ENCODE measurements at places on chromosomes 7 and 10. TPM values are rescaled to one million over a fixed set of nuclear protein-coding genes. Genes with fewer than 3 reads are reported as not detected.
A peak's percentile ranks its signal among the peaks of the same experiment; 100 is the strongest.

- no peak for DNase-seq
- H3K4me3 ChIP-seq = no peak overlapping the region
- H3K36me3 ChIP-seq = no peaks in the 10 kb centered on the region
These were observed 18.2 kb downstream of the CALML5 start for GRCh38 chr10:5481121-5481520.

DNA sequence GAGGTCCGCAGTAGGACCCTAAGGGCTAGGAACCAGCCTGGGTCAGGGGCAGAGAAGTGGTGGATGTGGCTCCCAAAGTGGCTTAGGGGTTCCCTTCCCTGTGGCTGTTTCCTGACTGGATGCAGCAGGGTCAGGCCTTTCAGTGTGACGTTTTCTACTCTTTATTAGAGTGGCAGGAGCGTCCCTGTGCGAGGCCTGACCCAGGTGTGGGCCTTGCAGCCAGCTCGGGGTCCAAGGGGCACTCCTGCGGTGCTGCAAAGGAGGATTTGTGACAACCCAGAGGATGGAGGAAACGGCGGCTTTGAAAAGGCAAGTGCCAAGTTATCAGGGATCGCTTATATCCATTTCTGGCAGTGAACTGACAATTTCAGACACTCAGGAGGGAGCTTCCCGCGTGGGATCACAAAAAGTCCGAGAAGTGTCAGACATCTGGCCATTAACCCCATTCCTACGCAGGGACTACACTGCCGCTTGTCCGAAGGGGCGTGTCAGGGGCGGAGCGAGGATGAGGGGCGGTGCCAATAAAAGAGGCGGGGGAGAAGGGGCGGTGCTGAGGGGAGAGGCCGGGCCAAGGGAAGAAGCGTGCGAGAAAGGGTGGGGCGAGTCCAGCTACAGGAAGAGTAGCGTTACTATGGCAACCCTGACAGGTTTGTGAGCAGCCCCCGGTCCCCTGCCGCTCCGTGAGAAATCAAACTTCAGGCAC lies 98.8 kb upstream of the ZNF722 start:
- H3K4me1 ChIP-seq = no peaks in the 10 kb centered on the region
- no peak overlapping the region for H3K27ac ChIP-seq
- H3K4me3 ChIP-seq = no peak overlapping the region
- H3K36me3 ChIP-seq = no peaks in the 10 kb centered on the region
- no peaks in the 10 kb centered on the region for H3K27me3 ChIP-seq
- DNase-seq = peak; percentile 1

GRCh38 chr7:21364801-21365271 lies 63.0 kb upstream of the SP4 start:
- H3K27ac ChIP-seq = no peak overlapping the region
- H3K4me1 ChIP-seq = no peaks in the 10 kb centered on the region
- DNase-seq = no peak
- H3K36me3 ChIP-seq = no peaks in the 10 kb centered on the region

PCLO gene
- polyA plus RNA-seq = 0.31 TPM

GRCh38 chr10:128186959-128187787 lies 61.0 kb upstream of the MKI67 start:
- DNase-seq = peak; percentile 30
- H3K27me3 ChIP-seq = no peaks in the 10 kb centered on the region
- no peaks in the 10 kb centered on the region for H3K4me1 ChIP-seq
- H3K36me3 ChIP-seq = no peaks in the 10 kb centered on the region

DNA sequence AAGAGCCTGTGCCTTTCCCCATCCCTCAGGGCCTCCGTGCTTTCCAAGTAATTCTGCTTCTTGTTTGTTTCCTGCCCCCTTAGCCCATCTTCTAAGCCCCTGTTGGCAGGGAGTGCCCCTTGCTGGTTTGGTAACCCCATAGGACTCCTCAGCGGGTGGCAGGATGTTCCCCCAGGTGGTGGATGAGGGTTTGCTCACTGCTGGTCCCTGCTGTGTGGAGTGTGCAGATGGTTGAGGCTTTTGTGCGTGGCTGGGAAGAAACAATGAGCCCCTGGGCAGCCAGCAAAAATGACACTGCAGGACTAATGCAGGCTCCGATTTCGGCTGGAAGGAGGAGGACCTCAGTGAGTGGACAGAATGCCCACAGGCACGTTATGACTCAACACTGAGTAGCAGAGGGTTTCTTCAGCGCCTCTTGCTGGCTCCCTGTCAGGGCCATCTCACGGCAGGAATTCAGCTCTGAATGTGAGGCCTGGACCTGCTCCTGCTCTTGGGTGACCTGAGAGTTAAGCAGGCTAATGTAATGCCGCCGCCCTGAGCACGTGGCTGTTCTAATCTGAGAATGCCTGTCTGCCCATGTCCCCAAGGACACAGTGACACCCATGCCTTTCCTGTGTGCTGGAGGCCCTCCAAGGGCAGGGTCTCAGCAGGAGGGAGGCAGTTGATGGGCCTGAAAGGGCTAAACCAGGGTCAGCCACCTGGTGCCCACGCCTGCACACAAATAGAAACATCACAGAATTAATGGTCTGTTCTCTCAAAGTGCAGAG lies 16.6 kb downstream of the BAG3 start:
- DNase-seq = peak; percentile 73
- H3K27me3 ChIP-seq = no peaks in the 10 kb centered on the region
- peak overlapping the region; percentile 79 for H3K27ac ChIP-seq
- H3K4me3 ChIP-seq = no peak overlapping the region
- peaks cover 41% of the 10 kb centered on the region for H3K4me1 ChIP-seq

LHFPL3 gene
- polyA plus RNA-seq = not detected

BHLHA15 gene
- 0.48 TPM for polyA plus RNA-seq

GRCh38 chr7:157739650-157740049 lies 402.8 kb downstream of the DNAJB6 start:
- DNase-seq = no peak
- no peaks in the 10 kb centered on the region for H3K36me3 ChIP-seq
- H3K27me3 ChIP-seq = peaks cover 47% of the 10 kb centered on the region
- H3K27ac ChIP-seq = no peak overlapping the region

- no peaks in the 10 kb centered on the region for H3K27me3 ChIP-seq
- peaks cover 6% of the 10 kb centered on the region for H3K36me3 ChIP-seq
- no peak for DNase-seq
- H3K4me3 ChIP-seq = no peak overlapping the region
These were observed 70.8 kb downstream of the TCF7L2 start for GRCh38 chr10:113020838-113021237.

DNA sequence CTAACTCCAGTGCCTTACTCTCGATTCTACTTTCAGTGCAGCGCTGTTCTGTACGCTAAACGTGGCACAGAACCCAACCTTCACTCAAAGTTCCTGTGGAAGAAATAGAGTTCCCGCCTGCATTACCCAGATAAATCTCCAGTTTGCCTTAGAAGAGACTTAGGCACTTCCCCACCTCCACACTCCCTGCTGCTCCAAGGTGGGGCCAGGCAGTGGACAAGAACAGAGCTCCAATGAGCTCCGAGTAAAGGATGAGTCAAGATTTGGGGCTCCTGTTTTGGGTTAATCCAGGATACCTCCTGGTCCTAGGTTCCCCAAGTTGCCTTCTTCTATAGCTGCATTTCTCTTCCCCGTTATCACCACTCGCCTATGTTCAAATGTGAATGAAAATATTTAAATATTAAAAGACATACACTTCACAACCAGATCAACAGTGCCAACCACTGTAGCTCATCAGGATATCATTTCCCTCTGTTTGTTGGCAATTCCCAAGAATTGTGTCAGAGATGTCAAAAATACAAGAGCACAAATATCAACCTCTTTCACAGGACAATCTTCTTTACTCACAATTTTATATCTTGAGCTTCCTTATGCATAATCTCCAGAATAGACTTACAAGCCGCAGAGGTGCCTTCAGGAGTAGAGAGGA lies 48.0 kb downstream of the MALSU1 start:
- H3K4me3 ChIP-seq = no peak overlapping the region
- DNase-seq = no peak
- H3K4me1 ChIP-seq = no peaks in the 10 kb centered on the region
- no peak overlapping the region for H3K27ac ChIP-seq
- peaks cover 24% of the 10 kb centered on the region for H3K36me3 ChIP-seq

Measured in muscle of leg (tissue), 16 donors.